Activated CD8-positive, alpha-beta memory T cell treated with anti-CD3 and anti-CD28 coated beads for 1 hour (primary cell): ENCODE measurements at places on chromosomes 2 and 18.

DNA sequence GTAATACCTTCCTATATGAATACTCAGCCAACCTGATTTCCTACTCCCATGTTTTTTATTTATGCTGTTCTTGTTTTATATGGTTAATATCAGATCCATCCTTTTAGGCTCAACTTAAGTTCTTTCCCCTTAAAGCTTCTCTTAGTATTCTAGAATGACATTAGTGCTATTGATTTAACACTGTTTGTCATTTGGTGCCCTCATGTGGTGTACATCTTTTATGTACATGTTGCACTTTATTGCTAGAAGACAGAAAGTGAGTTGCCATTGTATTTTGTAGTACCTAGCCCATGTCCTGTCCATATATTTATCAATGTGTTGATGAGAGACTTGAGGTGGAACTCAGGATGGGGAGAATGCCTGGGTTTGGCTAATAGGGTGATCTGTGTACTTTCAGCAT lies 2.5 kb downstream of the HTRA2 start:
- DNase-seq, result no peak

DNA sequence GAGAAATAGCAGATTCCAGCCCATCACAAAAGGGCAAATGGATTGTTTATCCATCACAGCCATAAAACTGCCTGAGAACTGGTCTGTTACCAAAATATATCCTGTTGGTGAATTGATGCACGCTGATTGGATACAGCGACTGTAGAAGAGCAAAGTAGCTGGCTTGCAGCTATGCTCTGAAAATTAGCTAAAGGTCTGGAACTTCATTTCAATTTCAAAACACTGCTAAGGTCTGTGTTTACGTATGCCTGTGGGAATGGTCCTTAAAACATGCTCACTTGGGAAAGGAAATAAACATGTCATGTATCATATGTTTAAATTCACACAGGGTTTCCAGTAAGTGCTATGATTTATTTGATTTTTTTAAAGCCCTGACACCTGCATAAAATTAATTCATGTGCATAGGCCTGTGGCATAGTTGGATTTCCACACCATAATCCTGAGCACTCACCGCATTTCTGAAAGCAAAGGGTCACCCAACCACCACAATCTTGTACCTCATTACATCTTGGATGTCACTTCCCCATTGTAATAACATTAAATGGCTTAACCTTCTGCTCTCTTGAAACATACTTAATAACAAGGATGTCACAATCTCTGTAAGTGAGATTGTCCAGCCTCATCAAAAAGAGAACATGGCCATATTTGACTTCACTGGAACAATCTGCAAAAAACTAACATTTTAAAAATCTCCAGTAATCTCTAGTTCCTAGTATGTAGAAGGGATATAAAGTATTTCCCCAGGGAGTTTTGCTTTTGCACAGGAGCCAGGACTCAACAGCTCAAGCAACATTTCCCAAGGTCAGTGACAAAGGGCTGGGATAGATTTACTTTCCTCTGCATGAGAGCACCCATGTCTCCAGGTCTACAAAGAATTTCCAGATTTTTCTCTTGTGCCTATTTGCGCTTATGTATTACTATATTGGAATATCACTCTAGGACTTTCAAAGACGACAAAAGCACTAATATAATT lies 109.8 kb downstream of the FARSB start:
- DNase-seq, result no peak

- DNase-seq, result no peak
These were observed 126.6 kb downstream of the VAPA start for GRCh38 chr18:10040287-10041011.

DNA sequence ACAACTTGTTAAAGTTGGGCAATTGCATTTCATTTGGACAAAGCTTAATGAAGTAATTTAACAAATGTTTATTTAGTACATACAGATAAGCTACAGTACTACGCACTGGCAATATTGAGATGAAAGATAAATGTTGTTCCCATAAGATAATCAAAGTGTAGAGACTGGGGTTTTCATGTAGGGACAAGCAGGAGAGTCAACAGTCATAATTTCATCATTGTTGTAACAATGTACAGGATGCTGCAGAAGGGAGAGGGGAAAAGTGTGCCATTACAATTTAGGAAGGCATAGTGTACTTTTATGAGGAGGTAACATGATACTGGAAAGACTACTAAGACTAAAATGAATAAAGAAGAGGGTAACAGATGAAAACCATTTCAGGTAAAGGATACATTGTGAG lies 441.6 kb downstream of the ERBB4 start:
- DNase-seq, result no peak

GRCh38 chr2:164771897-164772296 lies 69.7 kb downstream of the COBLL1 start:
- no peak for DNase-seq

- no peak for DNase-seq
These were observed 5.8 kb upstream of the SEMA4C start for GRCh38 chr2:96875498-96876268.
